Right ventricle myocardium inferior (tissue), 1 donor: ENCODE measurements at places on chromosomes 11 and 22. TPM values are rescaled to one million over a fixed set of nuclear protein-coding genes. Genes with fewer than 3 reads are reported as not detected.

Gene ADM2
- not detected for total RNA-seq

Gene NOX4
- 1.5 TPM for total RNA-seq

Gene OR5B21
- total RNA-seq: not detected

Gene IFITM10
- 0.92 TPM for total RNA-seq

Gene FXYD6
- total RNA-seq: 41.2 TPM

Gene ROBO4
- total RNA-seq: 27.6 TPM

- DNase-seq: no peak
These were observed 352.3 kb upstream of the B3GAT1 start for GRCh38 chr11:134764367-134764766.

GRCh38 chr11:85896876-85897275 is 41.7 kb downstream of the CCDC83 start:
- no peak for DNase-seq

DNA sequence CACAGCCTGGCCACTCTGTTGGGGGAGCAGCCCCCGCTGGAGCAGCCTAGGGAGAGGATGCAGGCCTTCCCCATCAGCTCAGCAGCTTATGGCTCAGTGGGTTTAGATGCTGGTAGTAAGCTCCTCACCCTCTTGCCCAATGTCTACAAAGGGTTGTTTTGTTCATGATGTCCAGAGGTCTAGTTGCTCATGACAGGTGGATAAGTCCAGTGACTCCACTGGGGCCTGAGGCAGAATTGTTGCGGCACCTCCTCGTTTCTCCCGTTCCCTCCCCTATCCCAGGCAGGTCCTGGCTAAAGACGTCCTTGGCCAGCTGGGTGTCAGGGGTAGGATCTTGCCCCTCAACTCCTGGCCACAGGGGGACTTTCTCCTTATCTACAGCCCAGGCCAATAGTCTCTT is 233.5 kb upstream of the B3GAT1 start:
- DNase-seq: no peak

- no peak for DNase-seq
These were observed 27.2 kb upstream of the DDX6 start for GRCh38 chr11:118818130-118818529.

DNA sequence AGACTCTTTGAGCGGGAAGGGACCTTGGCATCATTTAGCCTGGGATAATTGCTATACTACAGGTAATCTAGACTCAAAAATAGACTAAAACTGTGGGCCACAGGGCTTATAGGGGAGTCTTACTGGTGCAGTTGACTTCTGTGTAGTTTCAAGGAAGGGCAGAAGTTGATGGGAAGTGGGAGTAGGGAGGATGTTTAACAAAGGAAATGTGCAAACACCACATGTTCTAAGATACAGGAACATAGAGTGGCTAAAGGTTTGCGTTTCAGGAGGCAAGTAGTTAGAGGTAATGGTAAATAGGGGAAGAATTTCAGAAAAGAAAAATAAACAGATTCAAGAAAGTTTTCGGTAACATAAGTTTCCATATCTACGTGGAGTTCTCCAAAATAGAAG is 14.4 kb upstream of the SORL1 start:
- DNase-seq: no peak

DNA sequence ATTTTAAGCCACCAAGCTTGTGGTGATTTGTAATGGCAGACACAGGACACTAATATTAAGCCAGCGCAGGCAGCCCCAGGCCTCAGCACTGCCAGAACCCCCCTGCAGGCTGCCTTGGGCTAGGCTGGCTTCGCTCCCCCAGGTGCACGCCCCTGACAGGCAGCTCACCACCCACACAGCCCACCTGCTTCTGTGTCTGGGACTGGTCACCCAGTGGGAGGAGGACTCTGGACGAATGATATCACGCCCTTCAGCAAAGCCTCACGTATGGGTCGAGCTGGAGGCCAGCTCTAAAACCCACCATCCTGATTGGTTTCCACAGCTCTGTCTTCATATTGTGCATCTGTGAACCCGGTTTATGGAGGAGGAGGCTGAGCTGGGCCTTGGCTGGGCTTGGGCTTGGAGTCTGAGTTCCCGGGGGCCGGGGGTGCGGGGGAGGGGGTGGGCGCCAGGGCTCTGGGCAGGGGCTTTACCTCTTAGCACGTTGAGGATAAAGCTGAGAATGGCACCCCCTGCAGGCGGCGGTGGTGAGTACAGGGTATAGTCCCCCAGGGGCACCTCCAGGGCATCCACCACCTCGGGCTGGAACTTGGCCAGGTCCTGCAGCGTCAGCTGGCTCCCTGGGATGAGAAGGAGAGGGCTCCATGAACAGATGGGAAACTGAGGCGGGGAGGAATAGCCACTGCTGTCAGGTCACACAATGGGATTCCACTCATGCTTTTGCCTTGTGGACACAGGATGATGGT is 13.8 kb downstream of the GGT5 start:
- DNase-seq: no peak

GRCh38 chr11:68469122-68469521 is 8.6 kb downstream of the PPP6R3 start:
- DNase-seq: no peak

- no peak for DNase-seq
These were observed 22.8 kb downstream of the PIM3 start for GRCh38 chr22:49983148-49984042.

- no peak for DNase-seq
These were observed 3.4 kb downstream of the YPEL4 start for GRCh38 chr11:57646194-57646798.

DNA sequence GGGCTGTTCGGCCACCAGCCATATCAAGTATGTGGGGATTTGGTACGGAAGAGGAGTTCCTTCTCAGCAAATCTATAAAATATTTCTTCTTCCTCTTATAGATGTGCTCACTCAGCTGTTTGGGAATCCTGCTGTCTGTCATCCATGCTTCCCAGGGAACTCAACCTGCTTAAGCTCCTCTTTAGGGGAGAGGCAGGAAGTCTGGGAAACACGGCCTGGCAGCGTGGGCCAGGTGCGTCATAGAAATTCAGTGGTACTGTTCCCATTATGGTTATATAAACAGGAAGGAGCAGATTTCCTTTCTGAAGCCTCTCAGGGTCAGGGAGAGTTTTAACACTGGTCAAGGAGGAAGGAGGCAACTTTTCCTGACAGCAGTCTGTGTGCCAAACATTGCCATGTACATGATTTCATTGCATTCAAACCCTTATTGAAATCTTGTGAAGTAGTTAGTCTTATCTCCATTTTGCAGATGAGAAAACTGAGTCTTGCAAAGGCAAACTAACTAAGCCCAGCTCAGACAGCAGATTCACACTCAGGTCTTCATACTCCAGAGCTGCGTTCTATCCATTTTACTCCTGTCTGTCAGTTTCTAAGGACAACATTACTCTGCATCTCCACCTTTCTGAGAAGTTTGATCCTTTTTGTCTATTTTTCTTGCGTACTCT is 35.4 kb upstream of the AMOTL1 start:
- peak; percentile 61 for DNase-seq

GRCh38 chr11:10660323-10660722 is 33.2 kb downstream of the IRAG1 start:
- DNase-seq: no peak

DNA sequence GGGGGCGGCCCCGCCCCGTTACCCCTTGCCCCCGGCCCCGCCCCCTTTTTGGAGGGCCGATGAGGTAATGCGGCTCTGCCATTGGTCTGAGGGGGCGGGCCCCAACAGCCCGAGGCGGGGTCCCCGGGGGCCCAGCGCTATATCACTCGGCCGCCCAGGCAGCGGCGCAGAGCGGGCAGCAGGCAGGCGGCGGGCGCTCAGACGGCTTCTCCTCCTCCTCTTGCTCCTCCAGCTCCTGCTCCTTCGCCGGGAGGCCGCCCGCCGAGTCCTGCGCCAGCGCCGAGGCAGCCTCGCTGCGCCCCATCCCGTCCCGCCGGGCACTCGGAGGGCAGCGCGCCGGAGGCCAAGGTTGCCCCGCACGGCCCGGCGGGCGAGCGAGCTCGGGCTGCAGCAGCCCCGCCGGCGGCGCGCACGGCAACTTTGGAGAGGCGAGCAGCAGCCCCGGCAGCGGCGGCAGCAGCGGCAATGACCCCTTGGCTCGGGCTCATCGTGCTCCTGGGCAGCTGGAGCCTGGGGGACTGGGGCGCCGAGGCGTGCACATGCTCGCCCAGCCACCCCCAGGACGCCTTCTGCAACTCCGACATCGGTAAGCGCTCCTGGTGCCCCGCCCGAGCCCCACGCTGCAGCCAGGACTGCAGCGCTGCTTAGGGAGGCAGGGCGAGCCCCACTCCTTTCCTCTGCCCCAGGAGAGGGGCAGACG is at the start of gene TIMP3:
Gene TIMP3 (plus strand): TSS at position 169 of the 700 bp plus-strand sequence. CDS start 297 bp downstream, at position 466.
- peak; percentile 94 for DNase-seq

DNA sequence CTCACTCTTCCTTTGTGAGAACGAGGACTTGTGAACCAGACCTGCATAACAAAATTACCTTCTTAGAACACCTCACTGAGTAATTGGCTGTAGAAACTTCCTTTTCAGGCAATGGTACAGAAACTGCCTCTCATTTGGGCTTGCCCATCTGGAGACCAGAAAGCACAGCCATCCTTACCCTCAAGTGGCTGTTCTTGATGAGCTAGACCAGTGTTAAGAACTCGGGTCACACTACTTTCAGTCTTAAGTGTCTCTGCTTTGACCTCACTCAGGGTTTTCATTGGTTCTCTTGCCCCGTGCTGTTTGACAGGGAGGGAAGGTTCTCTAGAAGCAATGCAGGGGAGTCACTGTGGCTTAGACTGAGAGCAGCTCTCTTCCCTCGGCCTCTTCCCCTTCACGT is 29.3 kb downstream of the NAT10 start:
- no peak for DNase-seq

DNA sequence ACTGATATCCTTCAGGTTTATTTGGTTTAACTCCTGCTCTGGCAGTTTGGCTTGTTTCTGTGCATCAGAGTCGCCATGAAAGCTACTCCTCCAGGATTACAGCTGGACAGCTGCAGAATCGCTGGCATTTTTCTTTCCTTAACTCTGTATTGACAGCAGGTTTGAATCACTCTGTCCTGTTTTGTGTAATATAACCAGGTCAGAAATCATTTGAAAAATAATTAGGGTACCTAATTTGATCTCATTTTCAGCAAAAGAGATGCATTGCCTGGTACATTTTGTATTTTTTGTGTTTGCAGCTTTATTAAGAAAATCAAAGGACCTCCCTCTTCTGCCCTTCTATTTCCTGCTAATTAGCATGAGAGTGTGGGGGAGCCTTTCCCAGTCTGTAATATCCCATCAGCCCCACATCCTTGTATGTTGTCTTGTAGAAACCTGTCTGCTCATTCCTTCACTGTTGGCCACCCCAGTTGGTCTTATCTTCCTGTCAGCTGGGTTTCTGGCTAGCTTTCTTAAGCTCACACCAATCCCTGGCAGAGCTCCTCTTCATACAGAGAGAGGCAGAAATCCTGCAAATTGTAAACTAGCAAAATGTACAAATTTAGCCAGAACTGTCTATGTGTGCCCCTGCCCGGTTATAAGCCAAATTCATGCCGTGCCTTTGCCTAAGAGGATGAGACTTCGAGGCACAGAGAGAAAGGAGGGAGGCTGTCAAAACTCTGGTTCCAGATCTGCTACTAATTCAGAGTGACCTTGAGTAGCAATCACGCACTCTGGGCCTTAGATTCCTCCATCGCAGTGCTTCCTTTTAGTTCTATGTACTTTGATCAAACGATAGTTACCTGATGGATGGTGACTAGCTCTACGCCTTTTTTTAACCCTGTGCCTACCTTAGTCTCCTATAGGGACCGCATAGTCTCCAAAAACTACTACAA is 200.6 kb downstream of the NAV2 start:
- DNase-seq: no peak

- DNase-seq: no peak
These were observed 3.8 kb upstream of the CREB3L1 start for GRCh38 chr11:46273511-46274205.

- DNase-seq: no peak
These were observed 49.0 kb downstream of the PPFIA1 start for GRCh38 chr11:70319396-70320076.

GRCh38 chr11:69013009-69013951 is at the start of gene MRGPRF:
TSS of gene MRGPRF (minus strand) at chr11:69013246. CDS start at chr11:69009901, 3,345 bp downstream.
- DNase-seq: peak; percentile 94

DNA sequence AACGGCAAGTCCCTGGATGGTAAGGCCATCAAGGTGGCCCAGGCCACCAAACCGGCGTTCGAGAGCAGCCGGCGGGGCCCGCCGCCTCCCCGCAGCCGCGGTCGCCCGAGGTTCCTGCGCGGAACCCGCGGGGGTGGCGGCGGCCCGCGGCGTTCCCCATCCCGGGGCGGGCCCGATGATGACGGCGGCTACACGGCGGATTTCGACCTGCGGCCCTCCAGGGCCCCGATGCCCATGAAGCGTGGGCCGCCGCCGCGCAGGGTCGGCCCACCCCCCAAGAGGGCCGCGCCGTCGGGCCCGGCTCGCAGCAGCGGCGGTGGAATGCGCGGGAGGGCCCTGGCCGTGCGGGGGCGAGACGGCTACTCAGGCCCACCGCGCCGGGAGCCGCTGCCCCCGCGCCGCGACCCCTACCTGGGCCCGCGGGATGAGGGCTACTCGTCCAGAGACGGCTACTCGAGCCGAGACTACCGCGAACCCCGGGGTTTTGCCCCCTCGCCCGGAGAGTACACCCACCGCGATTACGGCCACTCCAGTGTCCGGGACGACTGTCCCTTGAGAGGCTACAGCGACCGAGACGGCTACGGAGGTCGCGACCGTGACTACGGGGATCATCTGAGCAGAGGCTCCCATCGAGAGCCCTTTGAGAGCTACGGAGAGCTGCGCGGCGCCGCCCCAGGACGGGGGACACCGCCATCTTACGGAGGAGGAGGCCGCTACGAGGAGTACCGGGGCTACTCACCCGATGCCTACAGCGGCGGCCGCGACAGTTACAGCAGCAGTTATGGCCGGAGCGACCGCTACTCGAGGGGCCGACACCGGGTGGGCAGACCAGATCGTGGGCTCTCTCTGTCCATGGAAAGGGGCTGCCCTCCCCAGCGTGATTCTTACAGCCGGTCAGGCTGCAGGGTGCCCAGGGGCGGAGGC is 792 bp downstream of the RBMXL2 start:
- DNase-seq: peak; percentile 53

DNA sequence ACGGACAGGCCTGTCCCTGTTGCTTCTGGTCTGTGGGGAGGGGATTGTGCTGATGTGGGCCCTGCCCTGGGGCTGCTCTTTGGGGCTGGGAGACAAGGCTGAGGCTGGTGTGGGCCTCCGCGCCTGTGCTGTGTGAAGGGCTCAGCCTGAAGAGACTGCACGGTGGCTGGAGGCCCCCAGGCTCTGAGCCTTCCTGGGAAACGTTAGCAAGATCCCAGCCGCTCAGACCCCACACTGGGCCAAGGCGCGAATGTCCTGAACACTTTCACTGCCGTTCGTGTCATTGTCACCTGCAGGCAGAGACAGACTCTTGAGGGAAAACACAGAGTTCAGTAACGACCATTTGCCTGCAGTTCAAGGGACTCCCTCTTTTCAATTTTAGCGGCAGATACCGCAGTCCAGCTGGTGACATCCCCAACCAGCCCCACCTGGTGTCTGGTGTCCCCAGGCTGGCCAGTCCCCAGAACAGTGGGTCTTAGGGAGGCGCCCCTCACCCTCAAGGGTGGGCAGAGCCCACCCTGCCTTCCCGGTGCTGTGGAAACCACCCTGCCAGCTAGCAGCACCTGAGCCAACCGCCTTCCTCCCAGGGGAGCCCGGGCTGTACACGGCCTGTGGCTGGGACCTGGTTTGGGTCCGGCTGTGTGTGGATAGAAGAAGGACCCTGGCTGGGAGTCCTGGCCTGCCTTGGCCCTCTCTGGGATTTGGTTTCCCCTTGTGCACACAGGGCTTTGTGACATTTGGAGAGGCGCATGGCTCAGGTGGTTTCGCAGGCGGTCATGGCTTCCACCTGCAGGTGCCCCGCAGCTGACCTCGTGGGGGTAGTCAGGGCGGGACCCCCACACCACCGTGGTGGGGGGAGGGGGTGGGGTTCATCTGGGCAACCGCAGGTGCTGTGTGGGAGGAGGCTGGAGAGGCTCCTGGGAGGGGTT is 5.7 kb downstream of the PANX2 start:
- DNase-seq: peak; percentile 49

- DNase-seq: no peak
These were observed 859.3 kb downstream of the BRD1 start for GRCh38 chr22:48968201-48968959.
